H4 (cell line): ENCODE measurements at places on chromosomes 12 and 14. TPM values are rescaled to one million over a fixed set of nuclear protein-coding genes. Genes with fewer than 3 reads are reported as not detected.

The ACSM4 gene
- total RNA-seq, result not detected in 2 replicates

The TOGARAM1 gene
- total RNA-seq, result 8.2 and 12.3 TPM in 2 replicates

The BCL11B gene
- total RNA-seq, result 0.90 and 1.4 TPM in 2 replicates

The NGB gene
- not detected in 2 replicates for total RNA-seq

The CLEC4D gene
- total RNA-seq, result not detected in 2 replicates

The TPH2 gene
- not detected in 2 replicates for total RNA-seq

The GRIP1 gene
- 0.91 and 5.7 TPM in 2 replicates for total RNA-seq

The KRT6C gene
- total RNA-seq, result not detected in 2 replicates

The BTBD6 gene
- 16.8 and 19.4 TPM in 2 replicates for total RNA-seq

The CHGA gene
- total RNA-seq, result not detected in 2 replicates

DNA sequence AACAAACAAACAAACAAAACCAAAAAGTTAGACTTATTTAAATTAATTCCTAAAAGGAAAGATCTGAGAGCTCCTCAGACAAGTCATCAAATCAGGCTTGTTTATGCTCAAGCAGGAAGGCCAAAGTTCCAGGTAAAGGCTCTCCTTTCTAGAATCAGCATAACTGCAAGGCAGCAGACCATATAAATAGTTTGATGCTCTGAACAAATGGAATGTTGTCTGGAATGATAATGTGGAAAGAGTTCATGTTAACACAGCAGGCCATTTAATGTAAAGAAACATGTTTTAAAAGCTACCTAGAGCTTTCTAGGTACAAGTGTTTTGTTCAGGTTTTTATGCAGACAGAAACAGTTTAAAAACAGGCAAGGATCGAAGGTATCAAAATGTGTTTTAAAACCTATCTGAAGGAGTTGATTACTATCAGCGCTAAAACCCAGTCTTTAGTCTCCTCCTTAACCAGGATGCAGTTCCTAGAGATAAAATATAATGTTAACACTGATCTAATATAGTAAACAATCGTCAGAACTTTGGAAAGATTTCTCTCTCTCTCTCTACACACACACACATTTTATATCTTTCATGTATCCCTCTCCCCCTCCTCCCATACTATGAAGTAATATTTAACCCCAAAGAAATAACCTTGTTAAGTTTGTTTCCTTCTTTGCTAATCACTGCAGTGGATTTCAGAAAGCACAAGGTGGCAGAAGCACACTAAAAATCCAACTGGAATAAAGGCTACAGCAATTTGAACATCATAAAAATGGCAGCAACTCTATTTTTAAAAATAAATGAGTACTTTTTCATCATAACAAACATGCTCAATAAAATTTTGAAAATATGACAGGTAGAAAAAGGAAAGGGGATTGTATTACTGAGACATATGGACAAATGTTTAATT lies 135.5 kb downstream of the PAWR start:
- DNase-seq, result peak; percentile 35

DNA sequence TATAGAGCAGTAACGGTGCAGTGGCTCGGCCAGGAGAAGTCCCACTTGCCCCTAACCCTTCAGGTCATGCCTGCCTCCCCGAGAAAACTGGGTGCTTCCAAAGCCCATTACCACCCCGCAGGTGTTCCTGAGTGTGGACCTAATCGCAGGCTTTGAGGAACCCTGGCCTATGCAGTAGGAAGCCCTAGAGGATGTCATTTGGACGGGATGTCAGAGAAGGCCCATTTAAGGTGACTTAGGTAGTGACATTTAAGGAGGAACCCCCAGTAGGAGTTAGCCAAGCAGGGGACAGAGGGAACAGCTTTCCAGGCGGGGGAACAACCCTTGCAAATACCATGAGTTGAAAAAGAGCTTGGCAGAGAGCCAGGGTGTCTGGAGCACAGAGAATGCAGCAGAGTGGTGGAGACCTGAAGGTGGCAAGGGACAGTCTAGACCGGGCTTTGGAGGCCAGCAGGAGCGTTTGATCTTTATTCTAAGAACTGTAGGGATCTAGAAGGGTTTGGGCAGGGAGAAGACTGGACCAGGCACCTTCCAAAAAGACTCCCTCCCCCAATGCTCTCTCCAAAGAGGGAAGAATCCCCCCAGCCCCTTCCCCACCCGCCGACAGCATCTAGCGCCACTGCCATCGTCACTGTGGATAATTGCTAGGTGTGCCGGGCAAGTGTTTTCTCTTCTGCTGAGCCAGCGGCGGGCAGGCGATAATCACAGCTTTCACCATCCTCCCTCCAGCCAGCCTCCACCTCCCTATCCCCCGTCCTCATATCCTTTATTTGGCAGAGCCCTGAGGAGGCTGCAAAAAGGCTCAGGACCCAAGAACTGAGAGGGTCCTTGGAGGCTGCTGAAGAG lies 33.3 kb upstream of the BEGAIN start:
- no peak for DNase-seq

- no peak for DNase-seq
Measured at GRCh38 chr14:61587081-61587713, 108.1 kb upstream of the HIF1A start.

GRCh38 chr14:105201925-105202513 lies 20.9 kb upstream of the NUDT14 start:
- no peak for DNase-seq

GRCh38 chr12:1531654-1532374 lies 62.6 kb downstream of the FBXL14 start:
- DNase-seq, result no peak

GRCh38 chr14:102930753-102931579 lies 8.5 kb downstream of the AMN start:
- DNase-seq, result peak; percentile 73

GRCh38 chr12:115172521-115172920 lies 488.5 kb upstream of the TBX3 start:
- DNase-seq, result no peak

GRCh38 chr12:119828300-119828699 lies 48.8 kb downstream of the CIT start:
- no peak for DNase-seq

GRCh38 chr12:114935658-114936057 lies 251.7 kb upstream of the TBX3 start:
- DNase-seq, result peak; percentile 19

- DNase-seq, result no peak
Measured at GRCh38 chr14:88599326-88599725, 36.5 kb downstream of the ZC3H14 start.

DNA sequence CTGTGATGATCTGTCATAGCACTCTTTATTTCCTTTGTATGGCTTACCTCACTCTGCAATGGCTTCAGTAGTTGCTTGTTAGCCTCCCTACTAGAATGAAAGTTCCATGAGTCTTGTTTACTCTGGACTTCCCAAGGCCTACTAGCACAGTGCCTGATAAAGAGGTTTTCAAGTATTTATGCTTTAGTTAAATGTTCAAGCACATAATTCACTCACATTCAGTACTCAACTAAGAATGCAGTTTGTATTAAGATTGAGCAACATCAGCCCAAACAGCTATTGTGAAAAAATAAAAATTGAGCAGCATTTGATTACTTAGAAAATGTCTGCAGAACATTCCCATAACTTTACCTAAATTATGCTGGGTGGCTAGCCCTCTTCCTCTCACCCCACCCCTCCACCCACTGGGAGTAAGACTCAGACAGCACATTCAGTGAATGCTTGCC lies 158.9 kb upstream of the AMIGO2 start:
- DNase-seq, result no peak

GRCh38 chr14:42407153-42407552 lies 800.5 kb downstream of the LRFN5 start:
- DNase-seq, result no peak

DNA sequence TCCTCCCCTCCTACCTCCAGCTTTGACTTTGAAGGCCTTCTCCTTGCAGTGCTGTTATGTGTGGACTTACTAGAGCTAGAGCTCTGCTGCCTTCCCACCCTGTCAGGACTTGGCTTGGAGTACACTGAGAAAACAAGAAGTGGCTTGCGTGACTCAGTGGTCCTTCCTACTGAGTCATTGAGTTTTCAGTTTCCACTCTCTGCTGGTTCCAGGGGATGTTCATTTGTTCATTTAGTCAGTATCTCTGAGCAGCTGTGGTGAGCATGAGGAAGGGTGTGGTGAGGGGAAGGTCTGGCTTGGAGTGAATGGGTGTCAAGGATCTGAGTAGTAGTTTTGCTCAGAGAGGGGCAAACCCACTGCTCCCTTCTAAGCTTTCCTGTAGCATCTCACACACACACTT lies 17.2 kb upstream of the ELK3 start:
- no peak for DNase-seq

- no peak for DNase-seq
Measured at GRCh38 chr14:99430491-99430890, 50.2 kb downstream of the SETD3 start.

GRCh38 chr14:62462988-62463387 lies 582.3 kb downstream of the KCNH5 start:
- no peak for DNase-seq

GRCh38 chr14:101442451-101442850 lies 118.8 kb upstream of the DIO3 start:
- DNase-seq, result no peak
